ENCODE measurements at places on chromosomes 5 and 9. TPM values are rescaled to one million over a fixed set of nuclear protein-coding genes. Genes with fewer than 3 reads are reported as not detected.

The TLN1 gene
- polyA plus RNA-seq: 9.0 TPM

The HK3 gene
- 7.8 TPM for polyA plus RNA-seq

The IFNK gene
- not detected for polyA plus RNA-seq

The CXCL14 gene
- polyA plus RNA-seq: 1.1 TPM

The LEAP2 gene
- 1.6 TPM for polyA plus RNA-seq

The SIT1 gene
- polyA plus RNA-seq: not detected

The DAPK1 gene
- 57.3 TPM for polyA plus RNA-seq

The CCNO gene
- 0.16 TPM for polyA plus RNA-seq

The CCL27 gene
- polyA plus RNA-seq: 2.9 TPM

The PCDHB14 gene
- 18.3 TPM for polyA plus RNA-seq

The SOWAHA gene
- 26.9 TPM for polyA plus RNA-seq

The ARHGEF39 gene
- 0.51 TPM for polyA plus RNA-seq

The SHLD3 gene
- polyA plus RNA-seq: 26.8 TPM

The STX17 gene
- 3.0 TPM for polyA plus RNA-seq
